ENCODE measurements at places on chromosomes 12 and 14.

GRCh38 chr12:5176036-5176435, 132.4 kb downstream of the KCNA5 start:
- DNase-seq, result no peak

- DNase-seq, result no peak
Observed at GRCh38 chr14:68011406-68012028, 191.9 kb downstream of the RAD51B start.

DNA sequence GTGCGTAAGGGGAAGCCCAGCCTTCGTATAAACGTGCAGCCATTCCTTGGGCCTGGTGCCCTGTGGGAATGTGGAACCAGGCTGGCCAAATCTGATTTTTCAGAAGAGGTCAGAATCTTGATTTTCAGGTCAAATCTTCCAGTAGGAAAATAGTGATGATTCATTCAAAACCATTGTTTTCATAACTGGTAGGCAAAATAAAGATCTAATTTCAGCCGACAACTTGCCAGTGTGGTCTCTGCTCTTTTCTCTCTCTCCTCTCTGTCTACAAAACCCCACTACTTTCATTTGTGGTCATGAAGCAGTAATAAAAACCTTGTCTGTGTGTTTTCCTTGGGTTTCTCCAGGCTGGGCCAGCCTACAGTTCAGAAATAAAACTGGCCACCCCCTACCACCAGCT, 135.1 kb downstream of the RBM19 start:
- DNase-seq, result no peak

GRCh38 chr12:52575256-52575655, 1.6 kb upstream of the KRT74 start:
- DNase-seq, result no peak

GRCh38 chr12:3542911-3543310, 51.9 kb downstream of the PRMT8 start:
- DNase-seq, result no peak

- no peak for DNase-seq
Observed at GRCh38 chr12:94679554-94680195, 29.3 kb upstream of the TMCC3 start.

- no peak for DNase-seq
Observed at GRCh38 chr14:91420686-91421085, 3.1 kb upstream of the CCDC88C start.

GRCh38 chr12:23770202-23770938, 179.1 kb downstream of the SOX5 start:
- no peak for DNase-seq

DNA sequence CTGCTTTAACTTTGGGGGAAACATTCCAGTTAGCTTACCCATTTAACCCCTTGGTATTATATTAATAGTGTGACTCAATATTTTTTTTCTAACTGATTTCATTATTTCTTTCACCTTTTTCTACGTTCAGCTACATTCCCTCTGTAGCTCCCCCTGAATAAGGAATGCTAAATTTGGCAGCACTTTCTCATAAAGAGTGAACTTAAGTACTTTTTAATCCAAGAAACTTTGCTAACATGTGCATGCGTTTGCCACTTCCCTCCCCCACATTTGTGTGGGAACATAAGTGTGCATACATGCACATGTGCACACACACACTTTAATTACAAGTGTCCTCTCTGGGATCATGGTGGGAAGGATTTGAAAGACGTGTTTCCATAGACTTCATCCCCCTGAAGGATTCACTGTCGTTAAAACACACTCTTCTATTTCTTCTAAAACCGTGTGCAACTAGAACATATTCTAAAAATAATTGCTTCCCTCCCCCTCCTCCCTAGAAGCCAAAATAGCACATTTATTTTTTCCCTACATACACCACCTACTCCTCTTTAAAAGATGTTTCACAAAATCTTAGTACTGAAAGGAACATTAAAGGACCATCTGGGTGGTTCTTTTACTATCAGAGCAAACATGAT, 142.6 kb downstream of the PPM1H start:
- DNase-seq, result no peak

GRCh38 chr12:76948879-76949278, 70.1 kb upstream of the CSRP2 start:
- DNase-seq, result no peak

DNA sequence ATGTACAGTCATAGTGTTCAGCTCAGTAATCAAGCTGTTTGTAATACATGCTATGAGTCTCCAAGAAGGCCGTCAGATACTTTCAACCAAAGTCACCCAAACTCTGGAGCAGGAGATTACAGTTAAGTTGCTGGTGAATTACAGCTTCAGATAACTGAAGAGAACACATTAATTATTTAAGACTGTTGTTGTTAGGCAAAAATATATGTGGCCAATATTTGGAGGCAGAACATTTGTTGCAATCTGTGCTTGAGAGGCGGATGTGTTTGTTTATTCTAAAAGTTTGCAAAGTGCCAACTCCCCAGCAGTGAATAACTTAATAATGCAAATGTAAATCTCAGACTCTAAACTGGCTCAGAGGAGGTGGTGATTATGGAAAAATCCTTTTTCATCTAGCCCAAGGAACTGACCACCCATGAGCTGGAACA, 300.7 kb upstream of the TBX3 start:
- DNase-seq, result no peak

DNA sequence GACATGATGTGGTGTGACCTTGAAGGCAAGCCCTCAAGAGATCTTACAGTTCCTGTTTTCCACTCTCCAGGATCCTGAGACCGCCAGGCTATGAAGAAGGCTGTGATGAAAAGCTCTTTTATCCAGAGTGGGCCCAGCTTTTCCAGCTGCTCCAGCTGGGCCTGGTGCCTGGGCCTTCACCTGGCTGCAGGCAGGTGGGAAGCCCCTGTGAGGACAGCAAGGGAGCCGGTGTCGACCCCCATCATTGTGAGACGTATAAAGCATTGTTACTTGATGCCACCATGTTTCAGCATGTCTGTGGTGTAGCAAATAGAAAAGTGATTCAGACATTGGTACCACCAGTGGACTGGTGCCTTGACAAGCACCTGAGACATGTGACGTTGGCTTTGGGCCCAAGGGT, 190.2 kb downstream of the KIF26A start:
- no peak for DNase-seq

- DNase-seq, result no peak
Observed at GRCh38 chr14:85295318-85295717, 234.6 kb upstream of the FLRT2 start.

DNA sequence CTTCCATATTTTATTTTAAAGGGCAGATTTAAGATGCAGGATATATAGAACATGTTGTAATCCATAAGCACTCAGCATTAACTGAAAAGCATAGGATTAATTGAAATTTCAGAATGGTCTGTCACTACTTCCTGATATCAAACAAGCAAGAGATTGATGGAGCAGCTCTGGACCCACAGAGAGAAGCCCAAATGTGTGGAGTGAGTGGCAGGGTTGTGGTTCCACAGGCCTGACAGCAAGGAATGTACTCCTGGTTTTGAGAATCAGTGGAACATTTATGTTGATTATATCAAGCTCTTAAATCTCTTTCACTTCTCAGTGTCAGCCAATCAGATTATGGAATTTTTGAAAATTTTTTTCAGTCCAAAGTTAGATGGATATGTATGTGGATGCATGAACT, 267.6 kb upstream of the PRICKLE1 start:
- no peak for DNase-seq

DNA sequence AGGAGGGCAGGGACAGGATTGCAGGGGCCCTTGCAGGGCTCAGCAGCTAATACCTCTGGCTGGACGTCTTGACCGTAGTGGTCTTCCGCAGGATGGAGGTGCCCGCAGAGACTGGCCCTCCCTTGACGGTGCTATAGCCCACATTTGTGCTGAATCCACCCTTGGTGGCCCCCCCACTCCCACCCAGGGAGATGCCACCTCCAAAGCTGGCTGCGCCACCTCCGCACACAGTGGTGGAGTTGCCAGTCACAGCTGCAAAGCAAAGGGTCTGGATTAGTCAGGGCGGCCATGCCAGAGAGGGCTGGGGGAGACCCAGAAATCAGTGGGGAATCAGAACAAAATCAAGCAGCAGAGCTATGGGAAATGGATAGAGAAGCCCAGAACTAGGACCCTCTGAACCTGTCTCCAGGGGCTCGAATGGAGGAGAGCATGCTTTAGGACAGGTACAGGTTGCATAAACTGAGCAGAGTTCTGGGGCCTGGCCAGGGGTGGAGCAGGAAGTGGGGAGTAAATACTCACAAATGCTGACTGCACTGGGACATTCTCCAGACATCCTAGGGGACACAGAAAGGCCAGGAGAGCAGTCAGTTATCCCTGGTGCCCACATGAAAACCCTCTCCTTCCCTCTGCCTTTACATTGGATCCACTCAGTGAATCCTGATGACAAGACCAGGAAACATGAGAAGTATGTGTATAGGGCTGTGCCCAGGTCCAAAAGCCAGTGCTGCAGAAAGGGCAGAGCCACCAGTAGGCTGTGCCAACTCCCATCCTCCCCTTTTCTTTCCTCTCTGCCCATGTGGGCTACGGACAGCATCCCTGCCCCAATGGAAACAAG, 8.1 kb upstream of the KRT4 start:
- no peak for DNase-seq

DNA sequence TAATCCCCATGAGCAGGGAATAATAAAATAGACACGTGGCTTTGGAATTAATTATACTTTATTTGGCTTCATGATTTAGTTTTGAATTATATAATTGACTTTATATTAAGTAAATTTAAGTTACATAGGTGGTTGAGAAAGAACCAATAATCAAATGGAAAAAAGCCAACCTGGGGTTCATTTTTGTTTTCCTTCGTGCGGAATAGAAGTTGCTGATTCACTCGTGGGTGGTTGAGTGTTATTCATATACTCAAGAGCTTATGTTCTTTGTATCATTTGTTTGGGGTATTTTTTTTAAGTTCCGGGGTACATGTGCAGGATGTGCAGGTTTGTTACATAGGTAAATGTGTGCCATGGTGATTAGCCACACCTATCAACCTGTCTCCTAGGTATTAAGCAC, 58.0 kb downstream of the ZNF664 start:
- no peak for DNase-seq

GRCh38 chr12:57242691-57243454, 8.1 kb downstream of the STAC3 start:
- peak; percentile 79 for DNase-seq

- no peak for DNase-seq
Observed at GRCh38 chr14:39025250-39025809, 77.7 kb downstream of the SEC23A start.

GRCh38 chr12:110280392-110280778, 662 bp upstream of the ATP2A2 start:
- DNase-seq, result no peak

- no peak for DNase-seq
Observed at GRCh38 chr12:94284046-94284445, 135.7 kb downstream of the PLXNC1 start.

DNA sequence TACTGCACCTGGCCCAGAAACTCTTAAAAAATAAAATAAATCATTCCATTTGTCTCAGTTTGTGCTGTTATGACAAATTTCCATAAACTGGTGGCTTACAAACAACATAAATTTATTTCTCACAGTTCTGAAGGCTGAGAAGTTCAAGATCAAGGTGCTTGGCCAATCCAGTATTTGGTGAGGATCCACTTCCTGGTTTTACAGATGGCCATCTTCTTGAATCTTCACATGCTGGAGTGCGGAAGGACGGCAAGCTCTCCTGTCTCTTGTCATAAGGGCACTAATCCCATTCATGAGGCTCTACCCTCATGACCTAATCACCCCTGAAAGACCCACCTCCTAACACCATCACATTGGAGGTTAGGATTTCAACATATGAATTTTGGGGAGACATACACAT, 29.9 kb upstream of the MYBPC1 start:
- DNase-seq, result no peak

DNA sequence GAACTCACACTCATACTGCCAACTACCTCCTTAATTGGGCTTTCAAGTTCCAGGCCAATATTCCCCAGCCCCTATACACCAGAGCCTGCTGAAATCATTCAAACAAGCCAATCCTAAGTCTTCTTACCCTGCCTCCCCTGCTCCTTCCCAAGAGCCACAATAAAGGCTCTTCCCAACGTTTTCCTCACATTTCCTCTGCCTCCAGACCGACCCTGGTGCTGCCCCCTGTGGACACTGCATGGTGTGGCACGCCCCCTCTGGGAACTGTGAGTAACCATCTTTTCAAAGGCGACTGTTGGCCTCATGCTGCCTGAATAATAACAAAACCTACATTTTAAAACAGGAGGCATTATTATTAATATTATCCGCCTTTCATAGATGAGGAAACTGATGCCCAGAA, 111.6 kb upstream of the NOS1 start:
- DNase-seq, result no peak
